Activated T-cell treated with anti-CD3 and anti-CD28 coated beads for 24 hours (primary cell): ENCODE measurements at places on chromosomes 2 and 18.

DNA sequence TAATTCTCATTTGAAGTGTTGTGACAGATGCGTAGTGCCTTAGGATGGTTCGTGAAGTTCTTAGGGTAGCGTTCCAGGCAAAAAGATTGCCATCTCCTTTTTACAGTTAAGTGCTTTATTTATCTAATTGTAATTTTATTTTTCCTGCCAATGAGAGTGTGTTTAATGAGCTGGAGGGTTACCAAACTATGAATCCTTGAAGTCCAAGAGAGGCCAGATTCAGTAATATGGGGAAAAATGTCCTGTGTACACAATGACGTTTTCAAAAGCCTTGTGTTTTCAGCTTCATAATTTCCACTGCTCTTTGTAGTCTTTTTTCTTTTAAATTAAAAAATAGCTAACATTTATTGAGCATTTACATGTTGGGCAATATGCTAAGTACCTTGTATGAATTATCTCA is 23.8 kb downstream of the ACYP2 start:
- DNase-seq: no peak

DNA sequence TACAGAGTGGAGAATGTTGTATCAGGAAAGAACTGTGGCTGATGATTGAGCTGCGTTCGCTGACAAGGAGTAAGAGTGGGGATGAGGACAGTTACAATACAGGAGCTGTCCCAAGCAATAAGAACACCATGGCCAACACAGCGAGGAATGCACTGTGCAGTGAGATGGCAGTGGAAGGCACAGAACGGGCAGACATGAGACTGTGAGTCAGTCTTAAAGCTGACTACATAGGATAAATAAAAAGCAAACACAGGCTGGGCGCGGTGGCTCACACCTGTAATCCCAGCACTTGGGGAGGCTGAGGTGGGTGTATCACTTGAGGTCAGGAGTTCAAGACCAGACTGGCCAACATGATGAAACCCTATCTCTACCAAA is 89.8 kb downstream of the CABYR start:
- DNase-seq: no peak

DNA sequence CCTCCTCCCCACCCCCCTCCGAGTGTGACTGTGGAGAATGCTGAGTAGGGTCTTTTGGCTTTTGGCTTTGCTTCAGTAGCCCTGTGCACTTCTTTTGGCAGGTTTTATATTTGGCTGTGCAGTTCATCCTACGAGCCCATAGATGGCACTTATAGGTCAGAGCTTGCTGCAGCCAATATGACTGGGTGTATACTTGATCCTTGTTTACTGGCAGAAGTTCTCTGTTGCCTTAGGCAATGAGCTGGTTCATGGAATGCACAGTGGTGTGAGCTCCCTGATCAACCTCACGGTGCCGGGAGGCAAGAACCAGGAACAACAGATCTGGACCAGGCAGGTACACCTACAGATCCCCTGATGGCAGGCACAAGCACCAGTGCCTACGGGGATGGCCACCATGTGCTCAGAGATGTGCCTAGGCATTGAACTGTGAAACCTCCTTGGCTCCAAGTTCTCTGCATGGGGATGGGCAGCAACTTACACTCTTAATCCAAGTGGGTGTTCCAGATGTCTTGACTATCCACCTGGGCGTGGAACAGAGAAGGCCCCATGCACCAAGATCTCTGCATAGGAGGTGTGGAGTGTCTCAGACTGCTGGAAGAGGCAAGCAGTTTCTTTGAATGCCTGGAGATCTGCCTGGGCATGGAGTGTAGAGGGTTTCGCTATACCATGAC is 190.4 kb downstream of the KIAA1328 start:
- DNase-seq: no peak

DNA sequence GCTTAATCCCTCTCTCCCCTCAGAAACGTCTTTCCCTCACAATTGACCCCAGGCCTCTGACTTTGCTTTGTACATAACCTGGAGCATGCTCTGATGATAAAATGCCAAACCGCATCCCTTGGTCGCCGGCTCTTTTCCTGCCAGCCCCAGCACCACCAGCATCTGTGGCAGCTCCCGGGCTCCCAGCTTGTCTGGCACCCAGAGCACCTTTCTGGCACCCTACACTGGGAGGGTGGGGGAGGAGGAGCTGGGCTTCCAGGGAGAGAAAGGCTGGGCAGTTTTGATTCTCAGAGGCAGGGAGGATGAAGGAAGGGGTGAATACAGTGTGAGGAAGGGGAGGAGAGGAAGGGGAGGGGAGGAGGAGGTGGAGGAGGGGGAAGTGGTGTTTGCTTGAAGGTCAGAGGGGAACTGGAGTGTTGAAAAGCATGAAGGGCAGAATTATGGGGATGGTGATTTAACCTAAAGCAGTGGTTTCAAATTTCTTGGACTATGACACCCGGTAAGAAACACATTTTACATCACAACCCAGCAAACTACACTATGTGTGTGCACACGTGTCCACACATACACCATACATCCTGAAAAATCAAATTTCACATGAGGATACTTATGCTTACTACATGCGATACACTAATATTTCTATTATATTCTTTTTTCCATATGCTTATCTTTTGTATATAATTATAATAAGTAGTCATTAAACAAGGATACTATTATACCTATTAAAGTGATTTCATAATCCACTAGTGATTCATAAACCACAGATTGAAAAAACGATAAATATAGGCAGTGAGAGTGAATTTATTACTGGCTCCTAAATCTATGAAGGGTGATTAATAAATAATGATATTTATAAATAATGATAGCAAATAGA is 30.0 kb upstream of the IGFBP2 start:
- DNase-seq: no peak

DNA sequence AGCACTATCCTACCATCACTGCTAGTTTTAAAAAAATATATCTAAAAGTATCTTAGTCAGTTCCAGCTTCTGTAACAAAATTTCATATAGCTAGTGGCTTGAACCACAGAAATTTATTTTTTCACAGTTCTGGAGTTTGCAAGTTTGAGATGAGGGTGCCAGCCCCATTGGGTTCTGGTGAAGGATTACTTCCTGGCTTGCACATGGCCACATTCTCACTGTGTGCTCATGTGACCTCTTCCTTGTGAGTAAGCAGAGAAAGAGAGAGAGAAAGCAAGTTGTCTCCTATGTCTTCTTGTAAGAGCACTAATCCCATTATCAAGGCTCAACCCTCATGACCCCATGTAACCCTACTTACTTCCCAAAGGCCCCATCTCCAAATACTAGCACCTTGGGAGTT is 158.9 kb downstream of the DOK6 start:
- no peak for DNase-seq

DNA sequence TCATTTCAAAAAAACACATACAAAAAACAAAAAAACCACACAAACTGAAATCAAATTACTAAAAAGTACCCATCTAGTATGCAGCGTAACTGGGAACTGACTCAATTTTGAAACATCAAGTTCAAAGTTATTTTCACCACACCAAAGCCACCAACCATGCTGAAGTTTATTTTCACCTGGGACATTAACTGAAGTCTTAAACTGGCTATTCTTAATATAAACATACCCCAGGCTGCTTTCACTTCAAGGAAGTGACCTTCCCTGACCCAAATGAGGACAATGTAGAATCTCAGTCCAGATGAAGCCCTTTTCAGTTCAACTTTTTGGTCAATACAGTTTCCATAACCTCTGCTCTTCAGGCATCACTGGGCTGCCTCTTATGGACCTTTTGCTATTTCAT is 84.6 kb downstream of the PIGN start:
- DNase-seq: no peak

GRCh38 chr2:88696611-88697010 is 5.1 kb downstream of the RPIA start:
- DNase-seq: no peak

DNA sequence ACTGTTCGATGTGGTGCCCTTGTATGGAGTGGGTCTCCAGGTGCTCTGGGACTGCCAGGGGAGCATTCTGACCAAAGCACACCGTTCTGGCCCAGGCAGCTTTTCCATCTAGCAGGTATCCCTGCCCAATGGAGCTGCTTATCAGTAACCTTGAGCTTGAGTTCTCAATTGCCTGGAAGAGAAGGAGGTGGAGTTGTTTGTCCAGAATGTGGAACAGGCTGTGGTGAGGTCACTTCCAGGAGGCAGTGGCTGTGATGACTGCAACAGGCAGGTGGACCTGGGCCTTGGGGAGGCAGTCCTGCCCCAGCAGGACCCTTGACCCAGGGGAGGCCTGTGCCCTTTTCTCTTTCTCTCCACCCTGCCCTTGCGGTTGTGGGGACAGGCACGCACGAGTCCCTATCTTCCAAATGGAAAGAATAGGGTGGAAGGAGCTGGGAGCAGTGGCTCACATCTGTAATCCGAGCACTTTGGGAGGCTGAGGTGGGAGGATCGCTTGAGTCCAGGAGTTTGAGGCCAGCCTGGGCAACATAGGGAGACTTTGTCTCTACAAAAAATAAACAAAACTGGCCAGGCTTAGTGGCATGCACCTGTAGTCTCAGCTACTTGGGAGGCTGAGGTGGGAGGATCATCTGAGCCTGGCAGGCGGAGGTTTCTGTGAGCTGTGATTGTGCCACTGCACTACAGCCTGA is 66.2 kb upstream of the MCFD2 start:
- no peak for DNase-seq
